Posterior vena cava (tissue), 2 donors: ENCODE measurements at places on chromosomes 7 and 10.

- no peak for DNase-seq
Measured at GRCh38 chr7:137578541-137578940, 235.0 kb upstream of the PTN start.

DNA sequence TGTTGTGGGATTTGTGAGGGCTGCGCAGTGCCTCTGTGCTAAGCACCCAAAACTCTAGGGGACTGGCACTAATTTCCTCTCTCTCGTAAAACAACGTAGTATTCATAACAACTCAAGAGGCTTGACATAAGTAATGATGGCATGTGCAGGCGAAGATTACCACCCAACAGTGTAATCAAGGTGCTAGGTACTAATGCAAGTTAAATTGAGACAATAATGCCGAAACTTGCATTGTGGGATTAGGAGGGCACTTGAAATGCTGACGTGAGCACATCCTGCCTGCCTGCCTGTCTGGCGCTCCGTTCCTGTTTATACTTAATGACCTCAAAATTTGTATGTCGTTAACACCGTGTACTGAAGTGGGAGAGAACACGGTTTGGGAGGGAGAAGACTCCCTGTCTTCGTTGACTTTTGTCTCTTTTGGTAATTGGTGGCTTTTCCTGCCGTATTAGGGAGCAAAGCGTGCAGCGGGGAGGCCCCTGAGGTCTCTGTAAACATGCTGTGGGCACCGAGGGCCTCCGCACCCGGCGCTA lies 139.0 kb downstream of the MGMT start:
- DNase-seq = no peak

DNA sequence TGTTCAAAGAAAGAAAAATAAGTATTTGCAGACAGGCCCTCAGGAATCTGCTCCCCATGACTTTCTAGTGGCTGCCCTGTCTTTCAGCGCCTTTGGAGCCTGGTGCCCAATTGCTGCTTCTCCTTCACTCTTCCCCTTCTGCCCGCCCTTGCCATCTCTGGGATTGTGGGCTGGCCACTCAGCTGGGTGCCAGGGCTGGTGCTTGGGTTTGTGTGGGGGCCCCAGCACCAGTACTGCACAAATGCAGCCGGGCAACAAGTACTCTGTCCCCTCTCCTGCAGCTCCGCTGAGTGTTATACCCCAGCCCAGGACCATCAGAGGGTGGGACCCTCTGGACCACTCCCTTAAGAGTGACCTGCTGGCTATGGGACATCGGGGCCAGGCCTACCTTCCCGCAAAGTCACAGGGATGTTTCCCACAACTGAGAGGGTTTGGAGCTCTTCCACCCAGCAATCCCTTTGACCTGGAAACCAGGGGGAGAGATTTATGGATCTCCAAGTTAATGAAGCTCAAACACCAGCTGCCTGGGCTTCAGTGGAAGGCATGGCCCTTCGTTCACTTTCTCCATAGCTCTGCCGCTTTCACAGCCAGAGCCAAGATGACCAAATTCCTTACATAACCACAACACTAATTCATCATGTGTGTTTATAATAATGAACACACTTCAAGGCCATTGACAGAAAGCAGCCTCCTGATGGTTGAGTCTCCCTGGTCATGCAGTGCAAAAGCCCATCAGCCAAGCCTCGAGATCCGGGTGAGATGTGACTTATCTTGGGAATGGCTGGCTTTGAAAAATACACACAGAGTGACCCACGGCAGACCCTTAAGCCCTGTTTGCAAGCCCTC lies 313.9 kb upstream of the ZNF32 start:
- DNase-seq = peak; percentile 49

- DNase-seq = peak; percentile 50
Measured at GRCh38 chr10:44911081-44911540, at the start of gene TMEM72. Gene TMEM72 (plus strand): TSS chr10:44911337. CDS start chr10:44911513, 176 bp downstream.

- no peak for DNase-seq
Measured at GRCh38 chr10:3472287-3473051, 299.9 kb upstream of the PITRM1 start.

- no peak for DNase-seq
Measured at GRCh38 chr7:133053321-133053891, 28.5 kb downstream of the CHCHD3 start.
